Lower lobe of right lung (tissue), 2 donors: ENCODE measurements at places on chromosomes 6 and 20. TPM values are rescaled to one million over a fixed set of nuclear protein-coding genes. Genes with fewer than 3 reads are reported as not detected.
A peak's percentile ranks its signal among the peaks of the same experiment; 100 is the strongest.

DNA sequence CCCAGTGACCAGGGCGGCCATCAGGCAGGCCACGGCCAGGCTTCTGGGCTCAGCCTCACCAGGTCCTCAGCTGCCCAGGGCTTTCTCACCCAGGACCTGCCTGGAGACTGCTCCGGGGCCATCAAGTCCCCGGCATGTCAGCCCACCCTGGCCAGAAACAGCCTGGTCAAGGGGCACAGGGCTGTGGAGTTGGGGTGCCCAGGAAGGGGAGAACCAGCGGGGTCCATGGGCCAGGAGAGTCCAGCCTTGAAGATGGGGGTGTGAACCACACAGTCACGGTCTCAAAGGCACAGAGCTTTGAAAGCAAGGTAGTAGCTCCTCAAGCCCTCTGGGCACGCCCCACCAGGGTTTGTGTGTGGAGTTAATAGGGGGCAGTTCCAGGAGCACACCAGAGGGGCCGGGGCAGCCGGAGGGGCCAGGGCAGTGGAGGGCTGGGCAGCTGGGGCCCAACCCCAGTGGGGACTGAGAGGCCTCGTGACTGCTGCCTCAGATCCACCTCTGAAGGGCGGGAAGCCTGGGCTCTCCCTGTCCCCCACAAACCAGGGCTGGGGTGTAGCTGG lies 48.0 kb upstream of the BHLHE23 start:
- H3K4me3 ChIP-seq: no peak overlapping the region
- H3K27me3 ChIP-seq: peaks cover 48% of the 10 kb centered on the region
- no peaks in the 10 kb centered on the region for H3K36me3 ChIP-seq
- peak; percentile 24 for DNase-seq
- no peak overlapping the region for H3K27ac ChIP-seq

DNA sequence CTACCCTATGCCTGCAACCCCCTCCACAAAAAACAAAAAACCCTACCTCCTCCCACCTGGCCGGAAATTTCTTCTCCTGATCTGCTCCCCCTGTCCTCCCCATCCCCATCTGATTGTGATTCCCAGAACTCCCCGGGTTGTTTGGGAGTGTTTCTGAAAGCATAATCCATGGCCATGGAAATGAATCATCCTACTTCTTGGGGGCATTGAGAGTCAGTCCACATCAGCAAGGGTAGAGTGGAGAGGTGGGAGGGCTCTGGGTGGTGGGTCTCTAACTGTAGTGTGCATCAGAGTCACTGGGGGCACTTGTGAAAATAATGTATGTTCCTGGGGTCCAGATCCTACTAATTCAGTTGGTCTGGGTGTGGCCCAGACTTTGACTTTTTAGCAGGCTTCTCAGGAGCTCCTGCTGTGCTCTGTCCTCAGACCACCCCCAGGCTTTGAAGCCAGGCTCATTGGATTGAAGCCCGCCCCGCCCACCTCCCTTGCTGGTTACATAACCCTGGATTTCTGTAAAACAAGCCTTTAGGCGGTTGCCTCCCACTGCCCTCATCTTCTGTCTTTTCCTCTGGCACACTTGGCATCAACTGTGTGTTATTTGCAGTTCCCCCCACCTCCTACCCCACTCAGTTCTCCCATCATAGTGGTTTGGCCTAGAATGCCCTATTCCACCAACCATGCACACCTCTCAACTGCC lies 10.5 kb downstream of the PIGT start:
- H3K4me3 ChIP-seq: no peak overlapping the region
- H3K36me3 ChIP-seq: peaks cover 52% of the 10 kb centered on the region
- H3K4me1 ChIP-seq: no peaks in the 10 kb centered on the region
- no peak for DNase-seq

- H3K36me3 ChIP-seq: no peaks in the 10 kb centered on the region
These were observed 197.2 kb upstream of the SOX4 start for GRCh38 chr6:21396313-21396712.

GRCh38 chr20:47659904-47660601 lies 125.2 kb downstream of the SULF2 start:
- no peaks in the 10 kb centered on the region for H3K27me3 ChIP-seq
- H3K4me3 ChIP-seq: no peak overlapping the region
- H3K27ac ChIP-seq: no peak overlapping the region
- H3K4me1 ChIP-seq: peaks cover 12% of the 10 kb centered on the region
- no peak for DNase-seq

- H3K27me3 ChIP-seq: no peaks in the 10 kb centered on the region
- H3K36me3 ChIP-seq: no peaks in the 10 kb centered on the region
- no peak overlapping the region for H3K4me3 ChIP-seq
- peaks cover 6% of the 10 kb centered on the region for H3K4me1 ChIP-seq
- H3K27ac ChIP-seq: no peak overlapping the region
These were observed 264.1 kb downstream of the FOXC1 start for GRCh38 chr6:1873781-1874180.

DNA sequence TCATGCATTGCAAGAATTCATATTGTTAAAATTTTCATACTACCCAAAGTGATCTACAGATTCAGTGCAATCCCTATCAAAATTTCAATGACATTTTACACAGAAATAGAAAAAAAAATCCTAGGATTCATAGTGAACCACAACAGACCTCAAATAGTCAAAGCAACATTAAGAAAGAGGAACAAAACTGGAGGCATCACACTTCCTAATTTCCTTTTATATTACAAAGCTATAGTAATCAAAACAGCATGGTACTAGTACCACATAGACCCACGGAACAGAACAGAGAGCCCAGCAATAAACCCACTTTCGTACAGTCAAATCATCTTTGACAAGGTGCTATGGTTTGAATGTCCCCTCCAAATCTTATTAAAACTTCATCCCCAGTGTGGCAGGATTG lies 39.7 kb downstream of the NTSR1 start:
- no peaks in the 10 kb centered on the region for H3K4me1 ChIP-seq
- no peak for DNase-seq
- no peak overlapping the region for H3K4me3 ChIP-seq
- no peak overlapping the region for H3K27ac ChIP-seq
- H3K27me3 ChIP-seq: peaks cover 34% of the 10 kb centered on the region

GRCh38 chr6:72873433-72873832 lies 251.6 kb downstream of the KCNQ5 start:
- DNase-seq: no peak
- H3K4me3 ChIP-seq: no peak overlapping the region
- no peaks in the 10 kb centered on the region for H3K27me3 ChIP-seq
- H3K4me1 ChIP-seq: no peaks in the 10 kb centered on the region
- H3K27ac ChIP-seq: no peak overlapping the region

- no peak overlapping the region for H3K4me3 ChIP-seq
- H3K36me3 ChIP-seq: peaks cover 90% of the 10 kb centered on the region
- H3K4me1 ChIP-seq: no peaks in the 10 kb centered on the region
- no peak for DNase-seq
- H3K27me3 ChIP-seq: no peaks in the 10 kb centered on the region
- H3K27ac ChIP-seq: no peak overlapping the region
These were observed 151.3 kb downstream of the DTNBP1 start for GRCh38 chr6:15511248-15512125.

DNA sequence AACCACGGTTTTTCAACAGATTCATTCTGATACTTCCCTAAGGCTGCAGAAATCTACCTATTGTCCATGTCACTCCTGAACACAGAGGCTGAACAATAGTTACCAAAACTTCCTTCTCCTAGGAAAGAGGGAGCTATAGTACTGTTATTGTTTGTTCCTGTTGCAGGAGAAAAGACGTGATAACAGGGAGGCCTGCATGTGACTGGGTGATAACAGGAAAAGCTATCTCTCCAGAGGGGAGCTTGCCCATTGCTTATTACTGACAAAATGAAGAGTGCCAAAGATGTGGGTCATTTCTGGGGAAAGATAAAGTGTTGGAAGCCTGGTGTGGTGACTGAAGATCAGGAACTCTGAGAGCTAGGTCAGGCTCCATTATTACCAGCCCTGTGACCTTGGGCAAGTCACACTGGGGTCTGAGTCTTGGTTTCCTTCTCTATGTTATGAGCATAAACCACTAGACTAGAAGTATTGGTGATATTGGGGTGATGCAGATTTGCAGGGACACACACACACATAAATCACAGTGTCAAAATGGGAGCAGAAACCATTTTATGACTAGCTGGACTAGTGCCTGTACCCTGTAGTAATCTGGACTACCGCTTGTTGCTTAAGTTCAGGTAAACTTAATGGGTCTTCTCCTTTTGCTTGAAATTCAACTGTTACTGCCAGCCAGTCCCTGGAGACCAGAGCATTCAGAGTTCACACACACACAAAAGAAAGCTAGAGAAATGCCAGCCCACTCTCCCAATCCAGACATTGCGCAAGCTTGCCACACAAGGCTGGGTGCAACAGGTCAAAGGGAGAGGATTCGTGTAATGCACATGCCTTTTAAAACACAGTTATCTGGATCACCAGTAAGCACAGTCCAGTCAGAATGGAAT lies 136.0 kb upstream of the CNR1 start:
- H3K4me3 ChIP-seq: no peak overlapping the region
- H3K27ac ChIP-seq: no peak overlapping the region
- no peak for DNase-seq
- no peaks in the 10 kb centered on the region for H3K36me3 ChIP-seq

- no peaks in the 10 kb centered on the region for H3K36me3 ChIP-seq
- no peaks in the 10 kb centered on the region for H3K27me3 ChIP-seq
- H3K4me1 ChIP-seq: no peaks in the 10 kb centered on the region
- no peak overlapping the region for H3K4me3 ChIP-seq
- H3K27ac ChIP-seq: no peak overlapping the region
These were observed 34.0 kb downstream of the CEP85L start for GRCh38 chr6:118617417-118617816.

- peaks cover 42% of the 10 kb centered on the region for H3K36me3 ChIP-seq
- no peak overlapping the region for H3K4me3 ChIP-seq
- no peaks in the 10 kb centered on the region for H3K27me3 ChIP-seq
- no peak overlapping the region for H3K27ac ChIP-seq
These were observed 14.3 kb downstream of the STX7 start for GRCh38 chr6:132498638-132499037.

- no peak overlapping the region for H3K27ac ChIP-seq
- H3K27me3 ChIP-seq: no peaks in the 10 kb centered on the region
- H3K4me1 ChIP-seq: no peaks in the 10 kb centered on the region
- no peak overlapping the region for H3K4me3 ChIP-seq
- no peak for DNase-seq
These were observed 114.5 kb downstream of the SLC16A10 start for GRCh38 chr6:111201764-111202163.

- H3K36me3 ChIP-seq: no peaks in the 10 kb centered on the region
- H3K27me3 ChIP-seq: peaks cover 79% of the 10 kb centered on the region
These were observed 26.4 kb upstream of the BHLHE23 start for GRCh38 chr20:63032861-63033793.

DNA sequence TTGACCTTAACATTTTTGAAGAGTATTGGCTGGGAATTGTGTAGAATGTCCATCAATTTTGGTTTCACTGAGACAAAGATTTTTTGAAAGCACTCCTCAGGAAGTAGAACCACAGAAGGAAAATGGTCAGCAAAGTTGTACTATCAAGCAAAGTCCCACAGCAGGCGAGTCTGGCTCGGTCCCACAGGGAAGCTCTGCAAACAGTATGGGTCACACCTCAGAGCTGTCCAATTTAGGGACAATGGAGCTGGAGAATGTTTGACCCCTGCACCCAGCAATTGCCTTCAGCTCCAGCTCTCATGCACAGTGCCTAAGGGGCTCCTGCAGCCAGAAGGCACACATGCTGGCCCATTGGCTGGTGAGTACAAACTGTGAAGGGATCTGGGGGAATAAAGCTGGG lies 147.0 kb downstream of the MAFB start:
- H3K4me1 ChIP-seq: no peaks in the 10 kb centered on the region
- no peaks in the 10 kb centered on the region for H3K36me3 ChIP-seq
- no peaks in the 10 kb centered on the region for H3K27me3 ChIP-seq

GRCh38 chr6:132147530-132148011 lies 196.4 kb upstream of the CCN2 start:
- H3K27me3 ChIP-seq: no peaks in the 10 kb centered on the region
- no peak for DNase-seq
- no peak overlapping the region for H3K27ac ChIP-seq
- H3K36me3 ChIP-seq: no peaks in the 10 kb centered on the region

- no peak overlapping the region for H3K27ac ChIP-seq
- no peak overlapping the region for H3K4me3 ChIP-seq
- DNase-seq: no peak
- H3K4me1 ChIP-seq: no peaks in the 10 kb centered on the region
- peaks cover 2% of the 10 kb centered on the region for H3K27me3 ChIP-seq
These were observed 6.1 kb downstream of the DACT2 start for GRCh38 chr6:168313431-168314011.

DNA sequence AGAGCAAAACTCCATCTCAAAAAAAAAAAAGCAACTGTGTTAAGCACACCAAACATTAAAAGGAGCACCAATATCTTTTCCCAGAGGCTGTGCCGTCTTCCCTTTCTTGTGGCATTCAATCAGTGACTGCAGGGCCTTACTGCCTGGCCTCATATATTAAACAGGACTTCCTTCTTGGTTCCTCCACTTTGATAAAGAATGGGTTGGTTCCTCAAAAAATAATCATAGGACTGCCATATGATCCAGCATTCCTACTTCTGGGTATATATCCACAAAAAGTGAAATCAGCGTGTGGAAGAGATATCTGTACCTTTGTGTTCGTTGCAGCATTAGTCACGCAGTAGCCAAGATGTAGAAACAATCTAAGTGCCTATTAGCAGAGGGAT lies 40.3 kb upstream of the GFOD1 start:
- H3K27me3 ChIP-seq: no peaks in the 10 kb centered on the region
- peak overlapping the region; percentile 73 for H3K27ac ChIP-seq
- DNase-seq: no peak
- H3K4me1 ChIP-seq: peaks cover 23% of the 10 kb centered on the region
- H3K4me3 ChIP-seq: no peak overlapping the region

GRCh38 chr6:168120390-168121302 lies 41.6 kb upstream of the FRMD1 start:
- no peaks in the 10 kb centered on the region for H3K4me1 ChIP-seq
- H3K27ac ChIP-seq: no peak overlapping the region
- no peak overlapping the region for H3K4me3 ChIP-seq
- DNase-seq: no peak
- H3K36me3 ChIP-seq: no peaks in the 10 kb centered on the region

- no peak for DNase-seq
- peaks cover 13% of the 10 kb centered on the region for H3K4me1 ChIP-seq
- peaks cover 28% of the 10 kb centered on the region for H3K36me3 ChIP-seq
- no peak overlapping the region for H3K27ac ChIP-seq
These were observed 8.5 kb downstream of the QRSL1 start for GRCh38 chr6:106637717-106638341.

DNA sequence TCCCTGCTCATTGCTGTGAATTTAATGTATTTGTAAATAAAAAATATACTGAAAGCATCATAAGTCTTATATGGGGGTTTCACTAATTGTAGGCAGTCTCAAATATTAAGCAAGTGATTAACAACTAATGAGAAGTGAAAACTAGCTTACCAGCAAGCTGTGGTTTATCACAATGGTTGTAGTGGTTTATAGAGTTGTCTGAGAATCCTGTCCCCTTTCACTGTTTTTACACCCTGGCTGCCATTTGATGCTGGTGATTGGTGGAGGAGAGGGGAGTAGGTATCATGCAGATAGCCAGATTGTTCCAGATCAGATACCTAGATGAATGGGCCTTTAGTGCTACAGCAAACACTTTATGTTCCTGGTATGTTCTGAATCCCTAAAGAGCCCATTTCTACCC lies 6.0 kb downstream of the MKKS start:
- no peak overlapping the region for H3K4me3 ChIP-seq
- H3K27me3 ChIP-seq: no peaks in the 10 kb centered on the region
- H3K27ac ChIP-seq: no peak overlapping the region
- peaks cover 4% of the 10 kb centered on the region for H3K36me3 ChIP-seq
- no peak for DNase-seq

Gene PPIL6
- total RNA-seq: 10.6 TPM

Gene MYCT1
- 18.0 TPM for total RNA-seq

Gene RAB44
- total RNA-seq: 0.95 TPM

Gene MUC21
- total RNA-seq: 3.8 TPM

Gene EPHA7
- total RNA-seq: 0.86 TPM

Gene IRF4
- total RNA-seq: 6.0 TPM

Gene POU3F2
- not detected for total RNA-seq

Gene GJA10
- total RNA-seq: not detected

Gene RFX6
- total RNA-seq: not detected
